Right lobe of liver (tissue), 6 donors: ENCODE measurements at places on chromosomes 7 and 10. TPM values are rescaled to one million over a fixed set of nuclear protein-coding genes. Genes with fewer than 3 reads are reported as not detected.

FFAR4 gene
- 0.13 TPM for total RNA-seq

OPN4 gene
- total RNA-seq = not detected

TACC2 gene
- 21.1 TPM for total RNA-seq

MMD2 gene
- total RNA-seq = not detected

CLDN3 gene
- 17.3 TPM for total RNA-seq

CTAGE4 gene
- total RNA-seq = 3.2 TPM

GRCh38 chr7:140009735-140010134 lies 53.0 kb downstream of the PARP12 start:
- H3K4me1 ChIP-seq = no peaks in the 10 kb centered on the region
- H3K4me3 ChIP-seq = no peak overlapping the region
- H3K27ac ChIP-seq = no peak overlapping the region
- no peaks in the 10 kb centered on the region for H3K27me3 ChIP-seq
- no peak for DNase-seq

DNA sequence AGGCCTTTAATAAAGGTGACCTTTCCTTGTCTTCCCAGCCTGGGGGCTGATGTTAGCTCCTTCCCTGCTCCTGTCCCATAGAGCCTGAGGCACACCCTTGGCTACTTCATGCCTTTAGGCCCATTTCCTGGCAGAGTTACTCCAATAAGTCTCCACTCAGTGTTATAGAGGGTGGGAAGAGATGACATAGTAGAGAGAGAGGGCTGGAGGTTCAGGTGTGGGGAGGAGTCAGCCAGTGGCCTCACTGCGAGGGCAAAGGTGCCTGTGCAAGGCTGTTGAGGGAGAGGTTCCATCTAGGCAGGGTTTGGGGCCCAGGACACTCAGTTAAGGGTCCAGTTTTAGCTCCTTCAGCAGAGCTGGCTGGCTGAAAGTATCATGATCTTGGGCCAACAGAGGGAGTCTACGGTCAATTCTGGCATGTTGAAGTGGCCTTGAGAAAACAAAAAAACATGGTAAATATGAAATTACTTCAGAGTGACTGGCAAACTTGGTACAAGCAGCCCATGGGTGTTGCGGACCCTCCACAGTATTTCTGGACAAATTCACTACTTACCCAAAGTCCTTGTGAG lies 67.9 kb downstream of the ZNF783 start:
- H3K27me3 ChIP-seq = no peaks in the 10 kb centered on the region
- H3K27ac ChIP-seq = no peak overlapping the region
- DNase-seq = peak; percentile 87
- H3K36me3 ChIP-seq = no peaks in the 10 kb centered on the region
- H3K4me3 ChIP-seq = no peak overlapping the region

DNA sequence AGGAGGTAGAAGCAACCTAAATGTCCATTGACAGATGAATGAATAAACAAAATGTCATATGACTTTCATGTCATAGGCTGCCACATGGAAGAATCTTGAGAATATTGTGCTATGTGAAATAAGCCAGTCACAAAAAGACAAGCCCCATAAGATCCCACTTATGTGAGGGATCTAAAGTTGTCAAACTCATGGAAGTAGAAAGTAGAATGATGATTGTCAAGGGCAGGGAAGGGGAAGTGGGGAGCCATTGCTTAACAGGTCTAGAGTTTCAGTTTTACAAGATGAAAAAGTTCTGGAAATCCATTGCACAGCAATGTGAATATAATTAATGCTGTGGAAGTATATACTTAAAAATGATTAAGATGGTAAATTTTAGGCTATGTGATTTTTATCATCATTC lies 229.3 kb upstream of the KMT2E start:
- H3K4me3 ChIP-seq = no peak overlapping the region
- no peaks in the 10 kb centered on the region for H3K27me3 ChIP-seq
- no peaks in the 10 kb centered on the region for H3K36me3 ChIP-seq
- no peaks in the 10 kb centered on the region for H3K4me1 ChIP-seq

- H3K4me1 ChIP-seq = no peaks in the 10 kb centered on the region
- H3K36me3 ChIP-seq = no peaks in the 10 kb centered on the region
- no peak for DNase-seq
- no peak overlapping the region for H3K4me3 ChIP-seq
Measured at GRCh38 chr10:114746531-114746930, 75.0 kb upstream of the FHIP2A start.

DNA sequence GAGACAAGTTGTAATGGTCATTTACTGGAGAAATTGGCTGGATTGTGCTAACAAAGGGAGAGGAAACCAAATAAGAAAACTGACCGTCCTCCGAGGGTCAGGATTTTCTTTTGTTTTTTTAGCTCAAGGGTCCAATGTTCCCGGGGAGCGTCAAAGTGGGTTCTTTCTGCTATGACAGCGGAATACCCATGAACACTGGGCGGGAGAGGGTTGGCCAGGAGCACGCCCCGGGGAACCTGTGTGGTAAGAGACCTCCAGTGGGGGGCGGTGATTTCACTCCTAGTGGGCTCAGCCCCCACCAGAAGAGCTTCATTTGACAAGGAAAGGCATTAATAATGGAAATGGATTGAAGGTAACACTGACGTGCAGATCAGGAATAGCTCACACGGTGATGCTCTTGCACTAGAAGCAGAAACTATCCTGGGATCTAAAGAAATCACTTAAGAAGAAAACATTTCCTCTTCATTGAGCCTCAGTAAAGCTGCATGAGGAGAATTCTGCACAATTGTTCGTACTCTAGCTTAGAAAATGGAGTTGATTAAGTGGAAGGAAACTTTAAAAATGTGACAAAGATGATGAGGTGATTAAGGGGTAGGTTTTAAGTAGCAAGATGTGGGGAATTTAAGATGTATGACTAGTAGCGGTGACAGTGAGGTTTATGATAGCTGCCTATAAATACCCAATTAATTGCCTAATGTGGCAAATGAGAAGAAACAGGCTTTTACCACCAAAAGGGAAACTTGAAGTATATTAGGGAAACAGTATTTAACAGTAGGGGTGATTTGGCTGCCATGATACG lies 627.2 kb downstream of the SUGCT start:
- DNase-seq = no peak
- H3K27ac ChIP-seq = no peak overlapping the region
- no peaks in the 10 kb centered on the region for H3K4me1 ChIP-seq
- H3K4me3 ChIP-seq = no peak overlapping the region

DNA sequence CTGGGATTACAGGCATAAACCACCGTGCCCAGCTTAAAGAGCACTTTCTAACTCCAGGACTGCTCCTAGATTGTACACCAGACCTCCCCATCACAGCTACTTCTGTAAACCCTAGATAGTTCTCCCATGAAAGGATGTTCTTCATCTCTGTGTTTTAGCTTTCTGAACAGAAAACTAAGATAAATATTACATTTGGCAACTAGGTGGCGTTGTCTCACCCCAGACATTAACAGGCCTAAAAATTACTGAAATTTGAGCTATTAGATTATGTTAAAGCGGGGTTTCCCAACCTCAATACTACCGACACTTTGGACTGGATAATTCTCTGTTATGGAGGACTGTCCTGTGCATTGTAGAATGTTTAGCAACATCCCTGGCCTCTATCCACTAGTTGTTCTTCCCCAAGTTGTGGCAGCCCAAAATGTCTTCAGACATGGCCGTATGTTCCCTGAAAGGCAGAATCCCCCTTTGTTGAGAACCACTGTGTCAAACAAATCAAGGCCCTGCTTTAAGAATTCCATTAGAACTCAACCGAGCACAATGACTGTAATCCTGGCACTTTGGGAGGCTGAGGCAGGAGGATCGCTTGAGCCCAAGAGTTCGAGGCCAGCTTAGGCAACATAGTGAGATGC lies 19.1 kb downstream of the ATOH7 start:
- no peaks in the 10 kb centered on the region for H3K4me1 ChIP-seq
- H3K4me3 ChIP-seq = no peak overlapping the region
- no peaks in the 10 kb centered on the region for H3K27me3 ChIP-seq
- no peaks in the 10 kb centered on the region for H3K36me3 ChIP-seq

DNA sequence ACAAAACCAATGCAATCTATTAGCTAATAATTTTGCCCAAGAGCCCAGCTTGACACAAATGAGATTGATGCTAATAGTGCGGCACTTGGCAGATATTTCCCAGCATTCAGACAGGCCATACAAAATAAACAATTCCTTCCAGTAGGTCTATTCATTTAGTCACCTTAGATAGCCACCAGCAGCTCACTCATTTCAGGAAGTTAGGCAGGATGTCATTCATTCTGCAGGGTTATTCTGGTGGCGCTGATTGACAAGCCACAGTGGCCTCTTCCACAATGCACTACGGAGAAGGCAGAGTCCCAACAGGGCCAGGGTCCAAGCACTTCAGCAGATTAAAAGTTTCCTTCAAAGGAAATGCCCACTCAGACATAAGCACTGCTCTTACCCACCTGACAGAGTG lies 55.8 kb downstream of the PIK3AP1 start:
- H3K4me1 ChIP-seq = peaks cover 41% of the 10 kb centered on the region
- no peak for DNase-seq
- H3K27ac ChIP-seq = peak overlapping the region; percentile 82
- H3K36me3 ChIP-seq = no peaks in the 10 kb centered on the region

- H3K36me3 ChIP-seq = no peaks in the 10 kb centered on the region
- H3K4me3 ChIP-seq = no peak overlapping the region
- DNase-seq = no peak
- no peaks in the 10 kb centered on the region for H3K4me1 ChIP-seq
Measured at GRCh38 chr10:110548002-110548401, 19.5 kb upstream of the SMC3 start.

DNA sequence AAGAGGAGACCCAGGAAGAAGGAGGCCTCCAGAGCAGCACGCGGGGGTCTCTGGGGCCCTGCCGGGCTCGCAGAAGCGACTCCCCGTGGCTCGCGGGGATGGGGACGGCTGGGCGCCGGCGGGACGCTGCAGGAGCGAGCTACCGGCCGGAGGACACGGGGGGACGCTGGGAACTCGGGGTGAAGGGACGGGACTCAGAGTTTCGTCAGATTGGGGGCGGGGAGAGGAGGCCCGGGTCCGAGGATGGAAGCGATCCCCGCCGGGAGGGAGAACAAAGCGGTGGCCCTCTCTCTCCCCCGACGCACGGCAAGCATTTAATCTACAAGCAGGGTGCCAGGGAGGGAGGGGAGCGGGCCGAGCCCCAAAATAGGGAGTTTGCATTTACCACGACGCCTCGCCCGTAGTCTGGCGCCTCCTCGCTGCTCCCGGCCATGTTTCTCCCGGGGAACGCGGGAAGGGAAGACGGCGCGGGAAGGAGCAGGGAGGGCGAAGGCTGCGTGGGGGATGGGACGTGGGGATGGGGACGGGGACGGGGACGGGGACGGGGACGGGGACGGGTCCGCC lies at the start of gene PRTFDC1:
PRTFDC1 (minus strand) TSS at position 464 of the 564 bp plus-strand sequence; CDS start at position 433, 31 bp downstream.
- peak within 1 kb of the TSS; percentile 67 for H3K4me3 ChIP-seq
- no peaks in the 10 kb centered on the region for H3K4me1 ChIP-seq
- no peaks in the 10 kb centered on the region for H3K27me3 ChIP-seq
- H3K36me3 ChIP-seq = no peaks in the 10 kb centered on the region
- DNase-seq = no peak
- peak within 1 kb of the TSS; percentile 53 for H3K27ac ChIP-seq

GRCh38 chr10:47415520-47416304 lies 31.6 kb upstream of the ZNF488 start:
- DNase-seq = no peak
- no peak overlapping the region for H3K4me3 ChIP-seq
- H3K36me3 ChIP-seq = no peaks in the 10 kb centered on the region
- H3K4me1 ChIP-seq = no peaks in the 10 kb centered on the region
- no peaks in the 10 kb centered on the region for H3K27me3 ChIP-seq

GRCh38 chr10:31490858-31491504 lies 172.0 kb downstream of the ZEB1 start:
- no peaks in the 10 kb centered on the region for H3K4me1 ChIP-seq
- no peaks in the 10 kb centered on the region for H3K36me3 ChIP-seq
- no peak overlapping the region for H3K4me3 ChIP-seq
- no peaks in the 10 kb centered on the region for H3K27me3 ChIP-seq
- no peak for DNase-seq

DNA sequence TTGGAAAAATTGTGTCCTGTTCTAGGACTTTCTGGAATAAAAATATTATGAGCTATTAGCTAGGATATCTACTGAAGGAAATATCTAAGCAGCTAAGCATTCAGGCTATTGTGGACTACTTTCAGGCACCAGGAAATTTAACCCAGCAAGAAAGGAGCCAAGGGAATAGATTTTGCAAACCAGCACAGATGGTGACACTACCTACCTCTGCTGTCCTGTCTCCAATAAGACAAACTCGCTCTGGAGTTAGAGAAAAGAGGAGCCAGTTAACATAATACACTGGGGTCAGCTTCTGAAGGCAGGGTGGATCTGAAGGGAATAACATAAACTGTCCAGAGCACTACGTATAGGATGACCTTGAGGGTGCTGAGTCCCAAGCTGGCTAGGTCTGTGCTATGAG lies 223.7 kb upstream of the PRSS58 start:
- H3K27ac ChIP-seq = no peak overlapping the region
- H3K4me3 ChIP-seq = no peak overlapping the region
- H3K36me3 ChIP-seq = no peaks in the 10 kb centered on the region
- H3K27me3 ChIP-seq = no peaks in the 10 kb centered on the region
- no peak for DNase-seq

DNA sequence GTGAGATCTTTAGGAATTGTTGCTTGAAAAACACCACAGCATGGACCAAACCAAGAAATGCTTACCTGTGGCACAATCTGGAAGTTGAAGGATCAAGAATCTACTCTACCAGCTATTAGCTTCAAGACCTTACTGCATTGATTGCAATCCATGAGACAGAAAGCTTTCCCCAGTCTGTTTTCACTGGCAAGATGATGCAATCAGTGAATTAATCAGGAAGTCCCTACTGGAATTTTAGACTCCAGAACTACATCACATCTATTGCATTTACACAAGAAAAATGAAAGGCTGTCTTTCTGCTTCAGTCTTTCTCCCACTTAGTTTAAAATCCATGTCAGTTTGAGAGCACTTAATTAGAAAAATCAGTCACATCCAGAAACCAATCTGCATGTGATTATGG lies 191.7 kb downstream of the TFEC start:
- no peaks in the 10 kb centered on the region for H3K36me3 ChIP-seq
- no peak overlapping the region for H3K4me3 ChIP-seq
- no peaks in the 10 kb centered on the region for H3K27me3 ChIP-seq
